ENCODE measurements at places on chromosomes 2 and 18.

- DNase-seq = no peak
Measured at GRCh38 chr2:138034536-138034935, 70.3 kb downstream of the HNMT start.

GRCh38 chr2:18741895-18742732 is 152.7 kb upstream of the NT5C1B start:
- peak; percentile 21 for DNase-seq

GRCh38 chr2:236943841-236944513 is 141.7 kb upstream of the COPS8 start:
- DNase-seq = no peak

GRCh38 chr2:63697160-63697559 is 108.4 kb downstream of the MDH1 start:
- DNase-seq = no peak

GRCh38 chr2:2569836-2570235 is 238.8 kb upstream of the MYT1L start:
- DNase-seq = no peak

- DNase-seq = no peak
Measured at GRCh38 chr2:30095402-30095801, 51.4 kb upstream of the YPEL5 start.

GRCh38 chr2:178891959-178892485 is 84.8 kb upstream of the TTN start:
- DNase-seq = no peak

GRCh38 chr2:221104361-221104811 is 467.7 kb downstream of the EPHA4 start:
- peak; percentile 97 for DNase-seq

DNA sequence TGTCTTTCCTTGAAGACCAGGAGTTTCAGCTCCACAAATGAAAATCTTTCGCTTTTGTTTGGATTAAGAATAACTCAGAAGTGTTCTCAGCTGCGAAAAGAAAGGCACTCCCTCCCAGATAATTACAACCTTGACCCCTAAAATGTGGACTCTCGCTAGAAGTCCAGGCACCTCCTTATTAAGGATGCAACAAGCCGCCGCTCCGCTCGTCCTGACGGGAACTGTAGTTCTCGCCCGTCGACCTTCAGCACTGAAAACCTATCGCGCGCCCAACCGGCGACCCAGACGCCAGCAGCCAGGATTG is 559 bp downstream of the IMMT start:
- no peak for DNase-seq

GRCh38 chr18:75624869-75625268 is 197.4 kb upstream of the SMIM21 start:
- DNase-seq = no peak

GRCh38 chr2:96143848-96144480 is 1.3 kb downstream of the DUSP2 start:
- DNase-seq = no peak

DNA sequence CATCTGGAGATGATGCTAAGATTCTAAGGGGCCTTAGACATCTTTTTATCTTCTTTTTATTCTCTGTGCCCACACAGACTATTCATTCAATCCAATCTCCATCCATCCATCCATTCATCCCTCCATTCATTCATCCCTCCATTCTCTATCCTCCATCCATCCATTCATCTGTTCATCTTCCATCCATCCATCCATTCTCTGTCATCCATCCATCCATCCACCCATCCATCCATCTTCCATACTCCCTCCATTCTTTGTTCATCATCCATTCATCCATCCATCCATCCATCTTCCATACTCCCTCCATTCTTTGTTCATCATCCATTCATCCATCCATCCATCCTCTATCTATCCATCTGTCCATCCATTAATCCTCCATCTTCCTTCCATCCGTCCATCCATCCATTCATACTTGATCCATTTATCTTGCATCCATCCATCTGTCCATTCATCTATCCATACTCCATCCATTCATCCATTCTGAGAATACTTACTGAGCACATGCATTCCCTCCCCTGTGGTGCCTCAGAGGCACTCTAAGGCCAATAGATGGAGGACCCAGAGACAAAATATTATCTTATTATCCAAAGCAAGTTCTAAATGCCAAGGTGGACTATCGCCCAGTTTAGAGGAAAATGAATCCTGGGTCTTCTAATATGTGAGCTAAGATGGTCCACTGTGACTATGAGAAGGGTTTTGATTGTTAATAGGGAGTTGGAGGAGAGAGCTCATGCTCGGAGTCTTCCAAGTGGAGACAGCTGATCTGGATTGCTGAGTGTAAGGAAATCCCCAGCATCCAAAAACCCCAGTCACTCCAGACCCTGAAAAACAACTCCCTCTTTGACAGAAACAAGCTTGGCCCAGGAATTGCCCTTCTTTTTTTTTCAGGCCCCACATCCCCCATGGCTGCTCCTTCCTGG is 152.6 kb upstream of the MYCN start:
- no peak for DNase-seq

DNA sequence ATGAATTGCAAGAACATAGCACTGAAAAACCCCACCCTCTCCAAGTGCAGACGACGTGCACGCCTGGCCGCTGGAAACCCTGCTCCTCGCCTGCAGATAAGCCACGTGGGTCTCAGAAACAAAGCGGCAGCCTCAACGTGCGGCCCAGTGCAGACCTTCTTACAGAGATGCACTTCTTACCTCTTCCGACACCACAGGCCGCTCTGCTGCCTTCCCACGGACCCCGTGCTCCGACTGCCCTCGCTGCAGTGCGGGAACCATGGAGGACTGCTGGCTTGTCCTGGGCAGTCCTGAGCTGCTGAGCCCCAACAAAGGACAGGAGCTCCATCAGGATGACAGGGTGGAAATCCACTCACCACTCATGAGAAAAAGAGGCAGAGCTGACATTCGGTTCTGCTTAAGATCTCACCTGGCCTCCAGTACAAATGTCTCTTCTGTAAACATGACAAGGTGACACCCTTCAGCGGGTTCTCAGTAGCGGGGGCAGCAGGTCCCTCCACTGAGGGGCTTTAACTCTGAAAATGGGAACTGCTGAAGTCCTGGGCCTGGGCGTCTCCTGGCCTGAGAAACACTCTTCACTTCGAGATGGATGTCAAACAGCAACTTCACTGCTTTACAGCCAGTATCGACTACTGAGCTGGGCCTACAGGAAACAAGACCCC is 6.2 kb downstream of the COPS9 start:
- DNase-seq = no peak

GRCh38 chr2:200486529-200486928 is 23.3 kb downstream of the KCTD18 start:
- DNase-seq = no peak

DNA sequence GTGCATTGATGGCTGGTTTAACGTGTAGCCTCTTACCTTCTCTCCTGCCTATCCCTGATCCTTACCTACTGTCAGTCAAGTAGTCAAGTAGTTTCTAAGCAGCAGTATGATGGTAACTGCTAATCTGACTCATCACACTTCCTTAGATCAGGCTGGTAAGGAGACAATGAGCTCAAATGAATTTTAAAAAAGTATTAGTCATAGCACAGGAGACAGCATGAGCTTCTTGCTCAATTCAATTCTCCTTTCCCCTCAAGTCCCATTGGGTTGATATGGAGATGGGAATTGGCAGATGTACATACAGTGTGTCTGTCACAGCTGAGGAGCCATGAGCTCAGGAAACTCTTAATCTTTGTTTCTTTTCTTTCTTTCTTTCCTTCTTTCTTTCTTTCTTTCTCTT is 799.7 kb downstream of the LRP1B start:
- DNase-seq = peak; percentile 41

DNA sequence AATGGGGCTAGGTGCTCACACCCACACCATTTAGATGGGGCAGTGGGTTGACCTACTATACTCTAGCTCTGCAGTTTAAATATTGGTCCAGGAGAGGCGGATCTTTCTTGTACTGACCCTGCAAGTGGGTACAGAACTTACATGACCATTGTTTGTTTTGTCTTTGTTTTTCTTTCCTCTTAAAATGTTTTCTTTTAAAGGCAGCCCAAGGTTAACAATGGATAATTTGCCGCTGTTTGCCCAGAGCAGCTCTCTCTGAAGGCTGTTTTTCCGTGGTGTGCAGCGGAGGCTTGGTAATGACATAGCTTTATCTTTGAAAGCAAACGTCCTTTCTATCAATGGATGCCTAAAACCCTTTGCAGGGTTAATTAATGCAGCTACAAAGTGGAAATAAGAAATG is 133.3 kb upstream of the MEX3C start:
- DNase-seq = no peak

- no peak for DNase-seq
Measured at GRCh38 chr2:122660786-122661634, 905.6 kb downstream of the TSN start.

DNA sequence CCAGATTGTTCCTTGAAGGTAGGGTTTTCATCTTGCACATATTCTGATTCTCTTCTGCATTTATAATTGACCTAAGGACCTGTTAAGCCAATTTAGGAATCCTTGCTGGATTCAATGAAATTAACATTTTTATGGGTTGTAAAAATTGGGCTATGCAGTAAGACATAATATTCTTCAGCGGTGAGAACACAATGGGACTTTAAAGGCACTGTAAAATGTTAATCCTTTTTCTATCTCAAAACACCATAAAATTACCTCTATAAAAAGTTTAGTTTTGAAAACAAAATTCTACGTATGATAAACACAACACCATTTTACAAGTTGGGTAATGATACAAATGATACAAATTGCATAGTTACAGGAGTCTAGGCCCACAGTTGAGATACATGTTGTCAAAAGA is 169.2 kb upstream of the DTNA start:
- DNase-seq = no peak

GRCh38 chr2:71256421-71256820 is 29.5 kb upstream of the PAIP2B start:
- DNase-seq = no peak

Data from NCI-H446 treated with DMSO at 0.1 percent for 48 hours (cell line).